ENCODE measurements at places on chromosomes 4 and X.
A peak's percentile ranks its signal among the peaks of the same experiment; 100 is the strongest.

DNA sequence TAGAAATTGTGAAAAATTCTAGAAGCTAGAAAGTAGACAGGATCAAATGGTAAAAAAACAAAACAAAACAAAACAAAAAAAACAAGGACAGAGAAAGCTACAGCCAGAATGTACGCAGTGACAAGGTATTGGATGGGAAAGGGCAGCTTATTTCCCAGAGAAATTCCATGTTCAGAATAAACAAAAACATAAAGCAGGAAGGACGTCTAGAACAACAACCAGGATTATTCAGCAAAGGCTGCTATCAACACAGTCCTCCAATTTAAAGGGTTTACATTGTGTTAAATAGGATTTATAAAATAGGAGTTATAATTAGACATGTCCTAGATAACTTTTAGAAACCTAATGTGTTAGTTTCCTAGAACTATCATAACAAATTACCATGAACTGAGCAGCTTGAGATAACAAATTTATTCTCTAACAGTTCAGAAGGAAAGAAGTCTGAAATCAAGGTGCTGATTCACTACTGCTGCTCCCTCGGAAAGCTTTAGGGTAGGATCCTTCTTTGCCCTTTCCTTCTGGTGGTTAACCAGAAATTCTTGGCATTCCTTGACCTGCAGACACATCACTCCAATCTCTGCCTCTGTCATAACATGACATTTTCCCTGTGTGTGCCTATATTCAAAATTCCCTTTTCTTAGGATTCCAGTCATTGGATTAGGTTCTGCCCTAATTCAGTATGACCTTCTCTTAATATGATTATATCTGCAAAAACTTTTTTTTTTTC, 175.6 kb downstream of the SNCA start:
- no peak for DNase-seq

DNA sequence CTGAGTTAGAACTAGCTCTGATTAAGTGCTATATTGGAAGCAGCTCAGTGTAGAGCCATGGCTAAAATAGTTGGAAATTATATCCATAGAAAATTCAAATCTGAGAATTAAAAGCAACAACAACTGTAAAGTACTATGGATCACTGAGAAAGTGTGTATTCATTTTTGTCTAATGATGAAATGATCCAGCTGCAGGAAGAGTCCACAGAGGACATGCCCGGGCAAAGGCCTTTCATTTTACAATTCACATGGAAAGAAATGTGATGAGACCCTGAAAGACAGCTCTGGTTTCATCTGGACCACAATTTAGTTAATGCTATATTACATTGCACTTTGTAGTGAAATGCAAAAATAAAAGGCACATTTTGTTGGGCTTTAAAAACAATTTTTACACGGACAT, 196.8 kb upstream of the FAT1 start:
- DNase-seq, result no peak

GRCh38 chrX:56759736-56760409, 30.8 kb downstream of the NBDY start:
- DNase-seq, result peak; percentile 37

DNA sequence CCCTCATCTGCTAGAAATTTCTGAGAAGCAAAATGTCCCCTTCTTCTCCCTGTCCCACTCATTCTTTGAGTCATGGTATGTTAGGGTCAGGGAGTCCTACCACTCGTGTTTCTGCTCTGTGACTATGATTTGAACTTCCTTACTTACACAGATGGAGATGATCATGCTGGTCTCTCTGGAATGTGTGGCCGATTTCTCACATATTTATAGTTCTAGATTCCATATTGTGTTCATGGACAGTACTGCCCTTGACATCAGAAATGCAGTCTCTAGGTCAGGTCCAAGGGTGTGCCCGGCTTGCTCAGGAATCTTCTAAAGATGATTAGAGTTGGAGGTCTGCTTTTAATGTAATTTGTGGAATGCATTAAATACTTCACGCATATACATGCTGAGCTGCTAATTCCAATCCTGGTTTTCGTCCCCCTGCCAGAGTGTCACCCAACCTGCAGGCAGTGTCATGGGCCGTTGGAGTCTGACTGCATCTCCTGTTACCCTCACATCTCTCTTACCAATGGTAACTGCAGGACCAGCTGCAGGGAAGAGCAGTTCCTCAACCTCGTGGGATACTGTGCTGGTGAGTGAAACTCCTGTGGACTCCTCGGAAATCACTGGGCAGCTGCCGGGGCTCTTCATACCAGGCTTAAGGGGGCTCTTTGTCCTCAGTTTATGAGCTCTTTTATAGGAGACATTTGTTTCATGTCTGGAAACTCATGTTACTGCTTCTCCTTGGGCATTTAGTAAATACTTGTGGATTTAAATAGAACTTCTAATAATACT, 214.1 kb upstream of the ANXA3 start:
- DNase-seq, result no peak

- DNase-seq, result no peak
Observed at GRCh38 chr4:114320126-114320525, 278.5 kb upstream of the UGT8 start.

DNA sequence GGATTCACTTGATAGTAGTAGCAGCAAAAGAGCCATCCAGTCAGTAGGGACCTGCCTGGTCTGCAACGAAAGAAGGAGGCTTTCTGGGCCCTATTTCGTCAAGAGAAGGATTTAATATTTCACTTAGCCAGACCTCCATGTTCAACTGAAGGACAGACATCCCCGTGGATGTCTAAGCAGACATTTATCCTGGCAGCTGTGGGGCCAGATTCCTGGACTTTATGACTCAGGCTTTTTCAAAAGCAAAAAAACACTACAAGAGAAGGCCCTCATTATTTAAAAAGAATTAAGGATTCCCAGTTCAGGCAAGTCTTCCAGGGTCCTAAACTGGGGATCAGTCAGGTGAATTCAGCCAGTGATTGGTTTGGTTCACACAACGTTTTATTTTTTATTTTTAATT, 88.5 kb upstream of the TSPAN5 start:
- no peak for DNase-seq

DNA sequence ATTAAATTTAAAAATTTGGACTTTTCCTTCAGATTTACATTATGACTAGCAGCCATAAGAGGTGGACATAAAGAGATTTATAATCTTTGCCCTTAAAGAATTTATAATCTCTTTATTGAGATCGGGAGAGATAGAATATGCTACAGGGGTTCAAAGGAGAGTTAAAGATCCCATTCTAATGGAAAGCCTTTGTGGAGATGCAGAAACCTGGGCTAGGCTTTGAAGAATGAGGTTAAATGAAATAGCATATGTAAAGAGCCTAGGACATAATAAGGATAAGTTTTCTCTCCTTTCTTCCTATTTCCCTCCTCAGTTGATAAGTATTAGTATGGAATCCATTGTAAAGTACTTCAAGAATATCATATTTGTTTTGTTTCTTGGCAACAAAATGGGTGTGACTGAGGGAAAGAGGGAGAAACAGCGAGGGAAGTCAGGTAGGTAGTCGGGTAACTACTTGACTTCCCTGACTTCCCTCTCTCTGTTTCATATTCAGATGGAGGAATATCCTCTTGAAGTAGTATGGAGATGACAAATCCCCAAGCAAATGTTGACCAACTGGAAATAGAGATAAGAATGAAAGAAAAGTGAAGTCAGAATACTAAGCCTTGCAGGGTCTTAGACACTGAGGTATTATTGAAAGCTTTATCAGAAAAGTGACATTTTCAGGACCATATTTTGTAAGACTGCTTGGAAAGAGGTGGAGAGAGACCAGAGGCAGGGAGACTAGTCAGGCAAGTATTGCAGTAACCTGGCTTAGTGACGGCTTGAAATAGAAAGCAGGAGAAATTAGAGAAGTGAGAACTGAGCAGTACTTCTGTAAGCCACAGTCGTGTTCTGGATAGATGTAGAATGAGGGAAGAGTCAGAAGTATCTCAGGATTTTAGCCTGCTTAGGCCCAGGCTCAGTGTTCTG, 82.9 kb downstream of the PDLIM5 start:
- DNase-seq, result no peak

DNA sequence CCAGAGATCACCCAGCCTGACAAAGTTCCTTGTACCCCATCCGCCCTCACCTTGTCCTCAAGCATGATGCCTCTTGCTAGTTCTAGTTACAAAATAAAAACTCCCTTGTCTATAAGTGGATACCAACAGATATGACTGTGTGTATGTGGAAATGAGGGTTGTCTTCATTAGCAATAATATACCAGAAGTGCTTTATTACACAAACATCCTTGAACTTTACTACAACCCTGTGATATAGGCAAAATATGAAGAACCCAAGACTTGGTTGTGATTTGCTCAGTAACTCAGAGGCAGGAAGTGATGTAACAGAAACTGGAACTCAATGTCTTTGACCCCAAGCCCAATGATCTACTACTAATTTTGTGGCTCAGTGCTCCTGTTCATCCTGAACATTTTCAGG, 97.6 kb downstream of the AKAP4 start:
- no peak for DNase-seq

DNA sequence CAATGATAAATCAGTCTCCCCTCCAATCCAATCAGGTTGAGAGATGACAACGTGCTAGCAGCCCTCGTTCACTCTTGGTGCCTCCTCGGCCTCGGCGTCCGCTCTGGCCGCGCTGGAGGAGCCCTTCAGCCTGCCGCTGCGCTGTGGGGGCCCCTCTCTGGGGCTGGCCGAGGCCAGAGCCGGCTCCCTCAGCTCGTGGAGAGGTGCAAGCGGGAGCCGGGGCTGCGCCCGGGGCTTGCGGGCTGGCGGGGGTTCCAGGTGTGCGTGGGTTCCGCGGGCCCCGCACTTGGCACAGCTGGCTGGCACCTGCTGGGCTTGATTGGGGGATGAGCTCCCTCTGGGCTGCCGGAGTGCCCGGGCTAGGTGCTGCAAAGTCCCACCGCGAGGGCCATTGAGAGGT, 40.9 kb upstream of the PRSS48 start:
- no peak for DNase-seq

DNA sequence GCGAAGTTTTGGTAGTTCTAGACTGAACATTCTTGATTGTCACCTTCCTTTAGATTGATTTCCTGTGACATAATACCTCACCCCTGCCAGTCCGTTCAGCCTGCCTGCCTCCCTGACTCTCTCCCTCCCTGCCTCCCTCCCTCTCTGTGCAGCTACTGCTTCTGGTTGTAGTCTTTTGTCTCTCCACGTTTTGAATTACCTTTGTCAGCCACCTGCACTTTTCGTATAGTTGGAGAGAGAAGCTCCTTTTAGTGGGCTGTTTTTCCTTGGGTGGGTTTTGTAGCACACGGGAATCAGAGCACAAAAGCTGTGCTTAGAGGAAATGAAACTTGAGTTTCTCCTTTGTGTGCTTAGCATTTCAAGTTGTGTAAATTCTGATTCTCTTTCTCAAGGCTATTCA, 32.6 kb upstream of the MSMO1 start:
- no peak for DNase-seq

DNA sequence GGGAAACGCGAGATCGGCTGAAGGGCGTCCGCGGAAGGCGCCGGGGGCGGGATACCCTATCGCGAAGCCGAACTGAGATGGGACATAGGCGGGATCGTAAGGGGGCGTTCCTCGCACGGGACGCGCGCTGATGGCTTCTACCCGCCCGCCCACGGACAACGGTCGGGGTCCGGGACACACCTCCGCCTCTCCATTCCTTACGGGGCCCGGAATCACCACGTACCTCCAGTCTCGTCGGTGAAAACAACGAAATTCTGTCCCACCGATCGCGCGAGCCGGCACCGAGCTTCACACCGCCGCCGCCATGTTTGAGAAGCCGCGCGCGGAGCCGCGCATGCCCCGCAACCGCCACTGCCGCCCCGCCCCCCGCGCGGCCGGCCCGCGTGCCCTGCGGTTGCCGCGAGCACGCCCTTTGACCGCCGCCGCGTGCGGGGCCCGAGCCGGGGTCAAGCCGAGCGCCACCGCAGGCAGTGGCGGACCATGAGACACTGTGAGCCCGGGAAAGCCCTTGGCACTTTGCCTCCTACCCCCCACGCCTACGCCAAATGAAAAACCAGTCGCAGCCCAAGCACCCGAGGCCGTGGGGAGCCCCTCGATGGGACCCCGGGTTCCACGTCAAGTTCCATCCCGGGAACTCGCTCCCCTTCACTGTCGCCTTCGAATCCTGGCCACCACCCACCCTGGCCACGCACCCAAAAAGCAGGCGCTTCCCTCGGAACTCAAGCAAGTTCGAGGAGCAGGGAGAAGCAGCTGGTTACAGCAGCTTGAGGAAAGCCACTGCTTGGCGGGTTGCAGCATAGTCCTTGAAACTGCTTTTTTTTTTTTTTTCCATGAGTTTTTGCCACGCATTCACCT, at the start of gene SCML2:
TSS of gene SCML2 (minus strand) at position 320 of the 855 bp plus-strand sequence. CDS start 20,617 bp downstream, outside the sequence.
- DNase-seq, result peak; percentile 68

All from type B pancreatic cell (in vitro differentiated cells).